GM12878 (cell line): ENCODE measurements at places on chromosomes 3 and 15. TPM values are rescaled to one million over a fixed set of nuclear protein-coding genes. Genes with fewer than 3 reads are reported as not detected.

Gene NOX5
- polyA plus RNA-seq, result not detected in 2 replicates

Gene RTP1
- not detected in 2 replicates for polyA plus RNA-seq

Gene SIDT1
- 19.0 and 24.7 TPM in 2 replicates for polyA plus RNA-seq

Gene ZNF385D
- 0.62 TPM in 1 of 2 replicates, not detected in the other for polyA plus RNA-seq

Gene UROC1
- polyA plus RNA-seq, result 0.04 TPM in 1 of 2 replicates, not detected in the other

Gene CCDC80
- polyA plus RNA-seq, result 0.59 and 1.2 TPM in 2 replicates

Gene CALML4
- 3.0 and 3.6 TPM in 2 replicates for polyA plus RNA-seq

Gene MYZAP
- polyA plus RNA-seq, result not detected in 2 replicates

Gene DOCK3
- polyA plus RNA-seq, result 0.26 and 0.38 TPM in 2 replicates
